ENCODE measurements at places on chromosomes 1 and 21.
A peak's percentile ranks its signal among the peaks of the same experiment; 100 is the strongest.

DNA sequence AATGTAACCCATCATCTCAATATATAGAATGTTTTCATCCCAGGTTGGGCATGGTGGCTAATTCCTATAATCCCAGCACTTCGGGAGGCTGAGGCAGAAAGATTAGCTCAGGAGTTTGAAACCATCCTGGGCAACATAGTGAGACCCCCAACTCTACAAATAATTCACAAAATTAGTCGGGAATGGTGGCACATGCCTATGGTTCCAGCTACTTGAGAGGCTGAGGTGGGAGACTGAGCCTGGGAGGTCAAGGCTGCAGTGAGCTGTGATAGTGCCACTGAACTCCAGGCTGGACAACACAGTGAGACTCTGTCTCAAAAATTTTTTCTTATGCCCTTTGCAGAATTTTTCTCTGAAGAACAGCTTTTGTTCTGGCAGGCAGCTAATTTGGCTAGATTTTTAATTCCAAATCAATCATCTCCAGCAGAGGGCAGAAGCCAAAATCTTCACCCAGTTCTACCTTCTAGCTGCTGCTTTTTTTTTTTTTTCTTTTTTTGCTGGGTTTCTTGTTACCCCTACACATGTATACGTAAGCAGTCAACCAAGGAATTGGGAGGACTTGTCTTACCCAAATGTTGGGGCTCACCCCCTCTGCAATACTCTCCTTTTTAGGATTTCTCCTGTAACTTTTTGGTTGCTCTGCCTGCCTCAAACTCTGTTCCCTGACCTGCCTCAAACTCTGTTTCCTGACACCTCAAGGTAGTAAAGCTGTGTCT lies 2.7 kb upstream of the RAD54L start:
- DNase-seq, result peak; percentile 55

GRCh38 chr21:34367320-34367935 lies 3.6 kb downstream of the KCNE2 start:
- DNase-seq, result peak; percentile 92

DNA sequence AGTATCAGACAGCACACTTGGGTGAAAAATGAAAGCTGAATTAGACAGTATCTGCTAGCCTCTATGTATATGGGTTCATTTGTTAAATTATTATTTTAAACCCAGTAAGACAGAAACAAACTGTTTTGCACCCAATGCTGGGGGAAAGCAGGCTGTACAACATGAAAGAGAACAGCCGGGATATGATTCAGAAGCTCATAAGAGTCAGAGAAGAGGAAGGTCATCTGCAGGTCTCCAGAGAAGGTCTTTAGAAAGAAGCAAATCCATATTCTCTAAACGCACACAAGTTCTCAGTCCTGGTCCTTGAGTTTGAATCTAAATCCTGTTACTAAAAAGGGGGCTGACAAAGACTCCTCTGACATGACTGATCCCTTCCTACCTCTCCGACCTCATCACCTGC lies 155.1 kb downstream of the SIPA1L2 start:
- peak; percentile 24 for DNase-seq

DNA sequence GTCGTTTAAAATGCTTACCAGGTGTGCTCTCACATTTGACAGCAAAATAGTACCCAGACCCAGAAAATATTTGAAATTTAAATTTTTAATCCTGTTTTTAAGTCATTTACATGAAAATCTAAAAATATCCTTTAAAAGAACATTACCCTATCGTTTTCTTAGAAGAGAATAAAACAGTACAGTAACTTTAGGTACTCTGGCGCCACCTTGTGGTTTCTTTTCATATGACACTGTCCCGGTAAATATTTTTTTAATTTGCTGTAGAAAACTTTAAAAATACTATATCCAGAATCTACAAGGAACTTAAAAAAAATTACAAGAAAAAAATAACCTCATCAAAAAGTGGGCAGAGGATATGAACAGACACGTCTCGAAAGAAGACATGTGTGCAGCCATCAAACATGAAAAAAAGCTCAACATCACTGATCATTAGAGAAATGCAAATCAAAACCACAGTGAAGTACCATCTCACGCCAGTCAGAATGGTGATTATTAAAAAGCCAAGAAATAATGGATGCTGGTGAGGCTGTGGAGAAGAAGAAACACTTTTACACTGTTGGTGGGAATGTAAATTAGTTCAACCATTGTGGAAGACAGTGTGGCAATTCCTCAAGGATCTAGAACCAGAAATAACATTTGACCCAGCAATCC lies 129.2 kb downstream of the RGS21 start:
- DNase-seq, result peak; percentile 56

DNA sequence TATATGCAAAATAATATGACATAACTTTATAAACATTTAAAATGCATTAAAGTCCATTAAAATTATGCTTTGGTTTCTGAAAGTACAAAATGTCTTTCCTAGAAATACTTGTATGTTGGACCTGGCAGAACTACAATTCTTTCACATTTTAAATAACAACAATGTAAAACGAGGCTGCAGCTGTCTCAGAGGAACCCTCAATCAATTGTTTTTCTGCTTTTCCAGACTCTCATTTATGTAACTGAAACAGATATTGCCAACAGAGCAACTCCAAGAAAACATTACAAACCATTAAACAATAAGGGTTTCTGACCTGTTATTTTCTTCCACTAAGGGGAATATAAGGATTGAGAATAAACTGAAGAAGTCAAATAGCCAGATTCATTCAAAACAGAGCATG lies 1193.4 kb downstream of the NCAM2 start:
- DNase-seq, result no peak
